ENCODE measurements at places on chromosomes 13 and 19.
A peak's percentile ranks its signal among the peaks of the same experiment; 100 is the strongest.

- DNase-seq, result no peak
Measured at GRCh38 chr13:59157181-59157580, 1006.5 kb downstream of the DIAPH3 start.

DNA sequence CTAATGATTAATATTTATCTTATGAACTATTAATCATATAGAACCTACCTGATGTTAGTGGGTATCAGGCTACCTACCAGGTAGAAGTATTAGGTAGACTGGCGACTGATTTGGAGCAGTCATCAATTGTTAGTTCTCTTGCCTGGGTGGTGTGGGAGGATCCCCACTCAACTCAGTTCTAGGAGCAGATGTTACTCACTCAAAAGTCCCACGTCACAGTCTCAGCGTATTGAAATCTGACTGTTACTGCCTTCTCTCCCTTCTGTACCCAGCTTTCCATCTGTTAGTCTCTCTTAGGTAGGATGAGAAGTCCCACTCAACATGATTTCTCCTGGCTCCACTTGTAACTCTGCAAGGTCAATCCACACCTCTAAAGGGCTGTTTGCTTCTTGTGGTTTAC, 102.7 kb downstream of the OLFM4 start:
- no peak for DNase-seq

DNA sequence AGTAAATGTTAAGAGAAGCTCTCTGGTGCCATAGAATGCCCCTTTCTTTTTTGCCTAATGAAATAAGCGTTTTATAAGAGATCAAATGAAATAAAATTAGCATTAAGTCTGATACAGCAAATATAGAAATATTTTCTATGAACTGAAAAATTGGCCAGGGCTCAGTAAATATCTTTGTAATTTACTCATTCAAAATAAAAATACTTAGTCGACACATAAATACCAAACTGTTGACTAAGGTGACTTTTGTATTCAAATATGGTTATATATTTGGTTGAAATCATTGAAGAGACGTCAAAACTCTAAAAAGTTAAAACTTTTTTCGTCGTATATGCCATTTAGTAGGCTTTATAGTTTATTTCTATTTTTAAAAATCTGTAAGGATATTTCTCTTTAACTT, 25.6 kb downstream of the IPO5 start:
- no peak for DNase-seq

- no peak for DNase-seq
Measured at GRCh38 chr13:99214232-99214631, 13.6 kb downstream of the UBAC2 start.

- DNase-seq, result no peak
Measured at GRCh38 chr13:51270623-51271415, 48.6 kb downstream of the FAM124A start.

GRCh38 chr13:33106656-33107360, 90.6 kb downstream of the KL start:
- DNase-seq, result no peak

- DNase-seq, result no peak
Measured at GRCh38 chr19:3834349-3835054, 34.3 kb downstream of the ZFR2 start.

GRCh38 chr13:50697746-50698539, 145.5 kb downstream of the DLEU7 start:
- DNase-seq, result no peak

GRCh38 chr13:21526707-21527540, 67.8 kb upstream of the ZDHHC20 start:
- DNase-seq, result no peak

GRCh38 chr13:20566468-20566897, 474 bp upstream of the IFT88 start:
- peak; percentile 27 for DNase-seq

- no peak for DNase-seq
Measured at GRCh38 chr19:50977626-50978025, 6.1 kb downstream of the KLK7 start.

DNA sequence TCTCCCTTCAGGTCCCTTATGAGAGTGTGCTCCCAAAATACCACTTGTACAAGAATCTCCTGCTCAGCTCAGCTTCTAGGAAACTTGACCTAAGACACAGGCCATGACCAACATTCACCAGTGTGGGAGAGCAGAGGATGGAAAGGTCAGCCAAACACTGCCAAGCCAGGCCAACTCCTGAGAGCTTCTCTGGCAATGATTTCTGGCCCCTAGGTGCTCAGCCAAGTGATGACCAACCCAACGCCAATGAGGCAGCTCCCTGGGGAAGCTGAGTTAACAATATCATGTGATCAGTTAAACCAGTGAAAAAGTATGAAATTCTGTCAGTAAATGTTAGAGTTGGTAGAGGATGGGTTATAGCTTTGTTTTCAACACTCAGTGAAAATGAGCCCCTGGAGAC, 49.1 kb upstream of the FLT1 start:
- DNase-seq, result no peak

DNA sequence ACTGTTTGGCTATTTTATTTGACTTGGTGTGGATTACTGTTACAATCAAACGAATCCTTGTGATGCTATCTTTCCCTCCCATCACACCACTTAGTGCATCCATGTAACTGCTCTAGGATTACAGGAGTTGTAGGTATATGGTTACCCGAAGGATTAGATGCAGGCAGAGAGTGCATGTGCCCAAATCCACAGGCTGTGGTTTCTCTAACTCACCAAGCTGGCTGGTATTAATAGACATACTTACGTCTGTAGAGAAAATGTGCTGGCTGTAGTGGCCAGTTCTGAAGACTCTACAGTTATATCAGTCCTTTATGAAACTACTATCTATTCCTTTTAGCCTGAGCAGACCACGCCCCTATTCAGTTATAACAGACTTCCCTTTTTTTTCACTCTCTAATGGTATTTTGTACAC, 1.1 kb upstream of the HMGB1 start:
- no peak for DNase-seq

DNA sequence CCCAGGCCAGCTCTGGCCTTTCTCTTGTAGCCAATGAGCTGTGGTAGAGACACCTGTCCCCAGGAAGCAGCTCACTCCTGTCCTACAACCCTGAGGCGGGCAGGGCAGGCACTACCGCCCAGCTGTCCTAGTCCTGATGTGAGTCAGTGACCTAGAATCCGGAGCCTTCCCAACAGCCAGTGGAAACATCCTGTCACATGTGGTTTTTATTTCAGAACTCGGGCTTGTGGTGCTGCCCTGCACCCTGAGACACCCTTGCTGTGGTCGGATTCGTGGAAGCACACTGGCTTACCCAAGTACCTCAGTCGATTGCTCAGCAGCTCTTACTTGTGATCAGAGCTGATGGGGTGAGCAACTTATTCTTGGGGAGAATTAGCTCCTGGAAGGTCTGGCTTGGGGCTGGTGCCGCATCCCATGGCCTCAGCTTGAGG, 83.6 kb upstream of the ARHGEF7 start:
- no peak for DNase-seq

GRCh38 chr19:4807188-4807587, 15.7 kb downstream of the FEM1A start:
- DNase-seq, result no peak

GRCh38 chr13:106155411-106155810, 380.1 kb downstream of the EFNB2 start:
- no peak for DNase-seq

DNA sequence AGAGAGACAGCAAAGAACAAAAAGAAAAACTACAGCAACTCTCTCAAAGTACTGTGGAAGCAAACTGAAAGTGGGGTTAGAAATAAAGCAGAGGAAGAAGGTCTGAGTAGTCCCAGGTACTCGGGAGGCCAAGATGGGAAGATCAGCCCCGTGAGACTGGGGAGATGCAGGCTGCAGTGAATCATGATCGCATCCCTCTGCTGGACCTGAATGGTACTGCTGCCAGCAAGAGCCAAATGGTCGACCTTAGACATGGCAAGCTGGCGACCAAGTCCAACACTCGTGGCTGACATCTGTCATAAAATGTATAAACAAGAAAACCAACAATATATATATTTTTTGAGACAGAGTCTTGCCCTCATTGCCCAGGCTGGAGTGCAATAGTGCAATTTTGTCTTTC, 33.7 kb upstream of the ZNF724 start:
- peak; percentile 84 for DNase-seq

DNA sequence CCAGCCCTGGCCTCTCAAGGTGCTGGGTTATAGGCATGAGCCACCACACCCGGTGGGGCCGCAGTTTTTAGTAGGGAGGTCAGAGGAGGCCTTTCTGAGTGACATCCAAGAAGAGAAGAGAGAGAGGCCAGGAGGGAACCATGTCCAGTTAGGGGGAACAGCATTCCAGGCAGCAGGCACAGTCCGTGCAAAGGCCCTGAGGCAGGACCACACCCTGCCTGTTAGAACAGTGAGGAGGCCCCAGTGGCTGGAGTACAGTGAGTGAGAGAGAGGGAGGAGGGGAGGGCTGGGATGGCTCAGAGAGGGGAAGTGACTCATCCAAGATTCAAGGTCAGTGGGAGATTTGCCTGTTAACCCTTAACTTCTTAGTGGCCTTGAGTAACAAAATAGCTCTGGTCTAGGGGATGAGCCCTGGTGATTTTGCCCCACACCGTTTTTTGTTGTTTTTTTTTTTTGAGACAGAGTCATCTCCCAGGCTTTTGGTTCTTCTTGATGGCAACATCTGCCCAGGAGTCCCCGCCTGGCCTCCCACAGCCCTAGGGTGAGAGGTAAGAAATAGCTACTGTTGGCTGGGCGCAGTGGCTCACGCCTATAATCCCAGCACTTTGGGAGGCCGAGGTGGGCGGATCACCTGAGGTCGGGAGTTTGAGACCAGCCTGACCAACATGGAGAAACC, 2.7 kb upstream of the PLIN3 start:
- DNase-seq, result peak; percentile 74

GRCh38 chr13:53460796-53461195, 432.2 kb downstream of the OLFM4 start:
- peak; percentile 1 for DNase-seq

DNA sequence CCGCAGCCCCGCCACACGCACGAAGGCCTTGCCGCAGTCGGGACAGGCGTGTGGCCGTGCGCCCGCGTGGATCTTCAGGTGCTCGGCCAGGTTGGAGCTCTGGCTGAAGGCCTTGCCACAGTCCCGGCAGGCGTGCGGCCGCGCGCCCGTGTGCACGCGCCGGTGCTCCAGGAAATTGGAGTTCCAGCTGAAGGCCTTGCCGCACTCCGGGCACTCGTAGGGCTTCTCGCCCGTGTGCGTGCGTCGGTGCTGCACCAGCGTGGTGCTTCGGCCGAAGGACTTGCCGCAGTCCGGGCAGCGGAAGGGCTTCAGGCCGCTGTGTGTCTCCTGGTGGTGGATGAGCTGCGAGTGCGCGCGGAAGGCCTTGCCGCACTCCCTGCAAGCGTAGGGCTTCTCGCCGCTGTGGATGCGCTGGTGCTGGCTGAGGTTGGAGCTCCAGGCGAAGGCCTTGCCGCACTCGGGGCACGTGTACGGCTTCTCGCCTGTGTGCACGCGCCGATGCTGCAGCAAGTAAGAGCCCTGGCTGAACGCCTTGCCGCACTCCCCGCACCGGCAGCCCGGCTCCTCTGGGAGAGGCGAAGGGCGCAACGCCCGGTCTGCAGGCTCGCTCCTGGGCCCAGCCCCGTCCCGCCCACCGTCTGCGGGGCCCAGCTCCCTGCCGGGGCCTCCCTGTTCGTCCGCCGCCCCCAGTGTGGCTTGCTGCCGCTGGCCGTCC, 3.6 kb upstream of the A1BG start:
- DNase-seq, result no peak

- peak; percentile 84 for DNase-seq
Measured at GRCh38 chr19:49987159-49987698, 26.3 kb upstream of the SIGLEC11 start.
